ENCODE measurements at places on chromosomes 5 and 9. TPM values are rescaled to one million over a fixed set of nuclear protein-coding genes. Genes with fewer than 3 reads are reported as not detected.

PCSK1 gene
- total RNA-seq: not detected

FOXD4L6 gene
- total RNA-seq: not detected

GRCh38 chr9:97321691-97322090 is 14.2 kb downstream of the CCDC180 start:
- DNase-seq: no peak

DNA sequence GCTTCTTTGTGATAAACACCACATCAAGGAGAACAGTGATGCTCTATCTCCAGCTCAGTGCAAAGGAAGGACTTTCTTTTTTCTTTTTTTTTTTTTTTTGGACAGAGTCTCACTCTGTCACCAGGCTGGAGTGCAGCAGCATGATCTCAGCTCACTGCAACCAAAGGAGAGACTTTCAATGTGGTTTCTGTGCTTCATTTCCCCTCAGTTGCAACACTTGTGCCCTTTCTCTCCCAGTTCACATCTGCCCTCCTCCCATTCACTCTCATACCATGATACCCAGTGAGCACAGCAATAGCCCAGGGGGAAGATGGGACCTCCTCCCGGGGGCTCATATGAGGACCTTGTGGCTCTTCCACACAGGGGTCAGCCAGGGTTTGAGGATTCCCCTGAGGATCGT is 110.0 kb downstream of the MTRR start:
- DNase-seq: no peak

GRCh38 chr9:107874137-107874536 is 384.6 kb upstream of the KLF4 start:
- DNase-seq: no peak

- DNase-seq: peak; percentile 28
Measured at GRCh38 chr9:96327694-96328352, 25.8 kb upstream of the HSD17B3 start.

GRCh38 chr9:133659516-133659915 is 23.4 kb downstream of the DBH start:
- no peak for DNase-seq

DNA sequence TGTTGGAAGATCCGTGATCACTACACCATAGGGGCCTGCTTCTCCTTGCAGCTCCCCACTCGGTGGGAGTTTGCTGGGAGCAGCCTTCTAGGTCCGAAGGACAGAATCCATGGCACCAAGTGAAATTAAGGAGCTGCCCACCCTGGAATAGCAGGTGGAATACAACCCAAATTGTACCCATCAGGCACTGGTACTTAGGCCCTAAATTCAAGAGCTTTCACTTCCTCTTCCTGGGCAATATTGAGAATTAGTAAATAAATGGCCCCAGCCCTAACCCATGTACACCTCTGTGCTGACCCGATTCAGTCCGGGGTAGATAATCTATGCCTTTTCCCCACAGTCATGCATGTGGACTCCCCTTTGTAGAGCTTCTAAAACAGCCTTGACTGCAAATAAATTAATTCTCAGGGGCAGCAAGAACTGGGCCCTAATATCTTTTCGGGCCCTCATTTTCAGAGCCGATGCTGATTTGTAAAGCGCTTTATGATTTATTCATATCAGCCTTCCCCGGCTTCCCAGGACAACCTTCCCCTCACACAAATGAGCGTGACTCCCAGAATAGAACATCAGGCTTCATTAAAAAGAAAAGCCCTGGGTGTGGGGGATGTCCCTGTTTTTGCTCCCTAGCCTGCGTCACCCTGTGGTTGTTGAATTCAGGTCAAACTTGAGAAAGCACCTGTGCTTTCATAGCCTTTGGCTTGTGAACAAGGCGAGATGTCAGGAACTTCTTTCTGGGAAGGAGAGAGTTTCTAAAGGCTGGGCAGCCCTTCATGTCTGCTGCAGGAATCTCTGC is 126.1 kb upstream of the TBC1D2 start:
- no peak for DNase-seq

DNA sequence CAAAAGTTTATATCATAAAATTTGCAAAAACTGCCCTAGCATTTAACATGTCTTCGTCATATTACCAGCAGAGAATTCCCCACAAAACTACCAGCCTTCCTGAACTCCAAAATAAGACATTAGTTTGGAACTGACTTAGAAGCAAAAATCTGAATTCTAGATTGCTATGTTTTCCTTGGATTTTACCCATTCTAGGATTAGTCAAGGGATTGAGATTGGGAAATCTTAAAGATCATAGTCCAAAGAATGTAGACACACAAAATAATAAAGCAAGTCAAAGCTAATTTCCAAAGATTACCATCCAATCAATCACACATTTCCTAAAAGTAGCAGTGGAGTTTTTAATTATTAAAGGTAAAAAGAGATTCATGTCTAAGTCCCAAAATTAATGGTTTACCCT is 138.2 kb downstream of the NFIB start:
- DNase-seq: no peak

DNA sequence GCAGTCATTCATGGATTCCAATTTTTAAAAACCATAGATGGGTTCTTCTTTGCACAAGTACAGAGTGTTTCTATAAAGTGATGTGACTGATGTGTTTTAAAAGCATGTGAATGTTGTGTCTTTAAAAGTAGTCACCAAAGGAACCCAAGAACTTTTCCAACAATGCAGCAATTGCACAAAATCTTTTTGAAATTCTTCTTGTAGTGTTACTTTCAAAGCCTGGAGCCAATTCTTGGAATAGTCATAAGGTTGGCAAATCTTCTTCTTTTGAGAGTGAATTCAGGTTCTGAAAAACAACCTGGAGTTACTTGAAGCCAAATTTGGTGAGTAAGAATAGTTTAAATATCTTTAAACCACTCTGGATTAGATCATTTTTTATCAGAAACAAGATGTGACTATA is 10.5 kb downstream of the GRAMD2B start:
- no peak for DNase-seq

DNA sequence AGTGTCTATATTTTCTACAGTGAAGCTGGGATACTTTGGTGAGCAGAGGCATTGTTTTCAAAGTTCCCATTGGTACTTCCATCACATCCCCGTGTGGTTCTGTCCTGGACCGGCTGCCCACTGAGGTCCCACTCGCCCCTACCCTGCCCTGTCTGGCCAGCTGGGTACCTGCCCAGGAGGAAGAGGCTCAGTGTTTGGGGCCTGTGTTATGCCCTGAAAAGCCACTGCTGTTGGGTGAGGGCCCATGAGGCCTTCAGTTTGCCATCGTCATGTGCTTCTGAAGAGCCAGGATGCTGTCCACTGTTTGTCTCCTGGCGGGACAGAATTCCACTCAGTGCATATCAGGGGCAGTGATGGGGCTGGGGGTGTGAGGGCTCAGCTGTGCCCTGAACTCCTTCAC is 2.6 kb upstream of the CEP72 start:
- DNase-seq: no peak

NUTM2F gene
- total RNA-seq: not detected

GRCh38 chr5:33438996-33439395 is 1.8 kb upstream of the TARS1 start:
- no peak for DNase-seq

DNA sequence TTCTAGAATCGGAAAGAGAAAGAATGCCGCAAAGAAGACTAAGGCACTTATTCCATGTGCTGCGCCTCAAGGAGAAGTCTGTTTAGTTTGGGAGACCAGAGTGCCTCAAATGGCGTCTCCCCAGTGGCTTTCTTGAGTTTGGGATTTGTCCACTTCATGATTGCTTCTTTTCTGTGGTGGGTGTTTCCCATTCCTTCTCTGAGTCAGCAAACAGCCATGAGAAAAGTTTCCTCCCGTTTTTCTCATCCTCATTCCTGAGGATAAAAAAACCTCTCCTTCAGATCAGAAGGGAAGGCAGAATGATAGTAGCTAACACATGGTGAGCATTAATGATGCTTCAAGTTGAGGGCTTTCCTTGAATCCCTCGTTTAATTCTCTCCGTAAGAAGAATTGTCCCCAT is 275.9 kb upstream of the WWC1 start:
- no peak for DNase-seq

- no peak for DNase-seq
Measured at GRCh38 chr5:5139336-5139776, 774 bp upstream of the ADAMTS16 start.

RABEPK gene
- 37.4 TPM for total RNA-seq

FAF2 gene
- total RNA-seq: 59.3 TPM

GRCh38 chr9:128607642-128608350 is 48.9 kb downstream of the DYNC2I2 start:
- peak; percentile 61 for DNase-seq

GRCh38 chr5:159082474-159082873 is 17.2 kb downstream of the EBF1 start:
- DNase-seq: no peak

GRCh38 chr9:19994296-19994695 is 205.5 kb upstream of the SLC24A2 start:
- peak; percentile 44 for DNase-seq

- DNase-seq: no peak
Measured at GRCh38 chr5:146112476-146112875, 7.1 kb upstream of the PLAC8L1 start.

DNA sequence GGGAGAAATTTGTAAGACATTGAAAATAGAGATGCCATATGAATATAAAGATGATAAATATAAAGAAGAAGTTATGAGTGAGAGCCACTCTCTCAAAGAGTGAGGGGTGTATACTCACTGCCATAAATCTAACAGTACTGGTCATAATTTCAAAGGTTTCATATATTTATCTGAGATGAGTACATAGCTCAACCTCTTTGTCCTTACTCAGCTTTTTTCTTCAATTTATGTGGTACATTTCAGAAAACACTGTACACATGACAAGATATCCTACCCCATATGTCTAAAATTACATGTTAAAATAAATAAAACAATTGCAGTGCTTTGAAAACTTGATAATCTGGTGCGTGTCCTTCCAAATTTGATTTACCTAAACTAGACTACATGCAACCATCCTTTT is 5.2 kb upstream of the MCC start:
- DNase-seq: no peak

- no peak for DNase-seq
Measured at GRCh38 chr9:90891308-90892040, 89.9 kb downstream of the SYK start.

INPP5E gene
- 2.4 TPM for total RNA-seq

DCANP1 gene
- not detected for total RNA-seq

GRCh38 chr5:174086751-174087150 is 41.2 kb downstream of the NSG2 start:
- DNase-seq: no peak

FAM169A gene
- 7.1 TPM for total RNA-seq

DNA sequence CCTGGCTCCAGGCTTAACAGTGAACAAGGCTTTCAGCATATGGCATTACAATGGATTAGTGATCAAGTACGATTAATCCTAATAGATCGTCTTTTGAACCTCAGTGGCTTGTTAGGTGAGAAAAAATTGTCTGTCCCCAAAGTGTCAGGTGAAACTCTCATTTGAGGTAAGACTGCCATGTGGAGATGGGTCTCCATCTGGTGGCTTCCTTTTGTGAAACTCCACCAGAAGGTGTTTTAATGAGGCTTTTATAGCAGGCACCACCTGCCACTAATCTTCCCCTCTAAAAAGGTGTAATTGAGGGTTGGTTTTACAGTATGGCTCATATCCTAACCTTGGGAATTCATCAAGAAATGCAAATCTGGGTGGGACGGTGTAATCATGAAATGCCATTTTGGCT is 471.1 kb upstream of the MPDZ start:
- DNase-seq: no peak

GRCh38 chr5:123708074-123708806 is 196.3 kb downstream of the CSNK1G3 start:
- DNase-seq: peak; percentile 17

DNA sequence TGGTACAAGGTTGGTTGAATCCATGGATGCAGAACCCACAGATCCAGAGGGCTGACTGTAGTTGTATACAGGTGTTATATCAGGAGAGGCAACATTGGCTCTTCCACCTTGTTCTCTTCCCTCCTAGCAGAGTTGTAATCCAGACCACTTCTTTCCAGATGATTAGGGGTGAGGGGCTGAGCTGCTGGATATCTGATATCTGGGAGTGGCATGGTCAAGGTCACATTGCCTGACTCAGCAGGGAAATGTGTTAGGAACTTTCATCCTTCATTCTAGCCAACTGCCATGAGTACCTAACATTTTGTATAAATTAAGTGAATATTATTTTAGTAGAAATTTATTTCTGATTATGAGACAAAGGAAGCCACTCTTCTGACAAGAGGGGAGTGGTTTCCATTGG is 7.3 kb downstream of the DAPK1 start:
- DNase-seq: no peak

PPIC gene
- total RNA-seq: 84.2 TPM

- no peak for DNase-seq
Measured at GRCh38 chr5:143488381-143488780, 84.9 kb upstream of the NR3C1 start.
